Epithelial cell of proximal tubule (primary cell): ENCODE measurements at places on chromosomes 11 and 22. TPM values are rescaled to one million over a fixed set of nuclear protein-coding genes. Genes with fewer than 3 reads are reported as not detected.

- no peak for DNase-seq
These were observed 35.5 kb downstream of the SPATA19 start for GRCh38 chr11:133809569-133810491.

DNA sequence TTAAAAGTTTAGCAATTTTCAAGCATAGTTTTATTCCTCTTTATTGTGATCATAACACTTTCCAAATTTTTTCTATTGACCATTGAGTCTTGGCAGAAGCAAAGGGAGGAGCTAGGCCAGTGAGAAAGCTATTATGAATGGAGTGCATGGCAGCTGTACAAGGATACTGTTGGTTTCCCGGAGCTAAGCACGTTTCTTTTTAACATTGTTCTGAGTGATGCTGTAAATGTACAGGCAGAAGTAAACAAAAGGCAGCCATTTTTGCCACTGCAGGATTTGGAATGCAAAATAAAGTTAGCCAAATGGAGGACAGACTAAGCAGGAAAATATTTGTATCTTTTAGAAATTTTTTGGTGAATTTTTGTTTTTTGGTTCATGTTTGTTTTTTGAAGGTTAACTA lies 16.2 kb downstream of the CBL start:
- no peak for DNase-seq

- no peak for DNase-seq
These were observed 8.2 kb upstream of the NAP1L4 start for GRCh38 chr11:3000032-3000961.

- DNase-seq, result no peak
These were observed 17.3 kb downstream of the FLI1 start for GRCh38 chr11:128711136-128711535.

DTX4 gene
- 2.7 and 3.0 TPM in 2 replicates for total RNA-seq

ARVCF gene
- total RNA-seq, result 53.2 and 109 TPM in 2 replicates

OMP gene
- not detected in 2 replicates for total RNA-seq

TCN1 gene
- 0.80 and 1.3 TPM in 2 replicates for total RNA-seq

DNA sequence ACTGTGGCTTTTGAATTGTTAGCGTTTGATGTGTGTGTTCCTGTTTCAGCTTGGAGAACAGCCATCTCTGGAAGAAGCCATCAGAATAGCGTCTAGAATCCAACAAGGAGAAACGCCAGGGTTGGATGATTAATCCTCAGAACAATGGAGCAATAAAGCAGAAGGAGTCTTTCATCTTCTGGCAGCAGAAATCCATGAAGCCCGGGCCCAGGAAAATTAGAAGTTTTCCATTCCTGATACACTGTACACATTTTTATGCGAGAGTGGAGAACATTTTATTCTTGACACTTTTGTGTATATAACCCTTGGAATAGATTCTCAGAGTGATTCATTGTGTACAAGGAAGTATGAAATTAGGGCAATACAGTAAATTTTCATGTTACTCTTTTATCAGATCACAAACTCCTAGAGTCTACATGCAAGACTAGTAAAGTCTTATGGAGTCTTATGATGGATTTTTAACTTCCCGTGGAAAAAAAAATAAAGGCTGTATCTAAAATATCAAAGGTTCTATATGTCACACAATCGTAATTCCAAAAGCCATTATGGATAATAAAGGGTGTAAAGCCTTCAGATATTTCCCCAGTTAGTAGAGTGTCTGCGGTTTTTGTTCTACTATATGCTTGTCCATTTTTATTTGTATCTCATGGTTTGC lies 45.9 kb upstream of the WEE1 start:
- DNase-seq, result no peak

- DNase-seq, result no peak
These were observed 86.1 kb downstream of the YAP1 start for GRCh38 chr11:102196351-102196750.

- no peak for DNase-seq
These were observed 188.2 kb downstream of the METTL15 start for GRCh38 chr11:28296426-28296825.

OR8I2 gene
- not detected in 2 replicates for total RNA-seq

- DNase-seq, result no peak
These were observed 22.5 kb downstream of the TRAF6 start for GRCh38 chr11:36487619-36488018.

DNA sequence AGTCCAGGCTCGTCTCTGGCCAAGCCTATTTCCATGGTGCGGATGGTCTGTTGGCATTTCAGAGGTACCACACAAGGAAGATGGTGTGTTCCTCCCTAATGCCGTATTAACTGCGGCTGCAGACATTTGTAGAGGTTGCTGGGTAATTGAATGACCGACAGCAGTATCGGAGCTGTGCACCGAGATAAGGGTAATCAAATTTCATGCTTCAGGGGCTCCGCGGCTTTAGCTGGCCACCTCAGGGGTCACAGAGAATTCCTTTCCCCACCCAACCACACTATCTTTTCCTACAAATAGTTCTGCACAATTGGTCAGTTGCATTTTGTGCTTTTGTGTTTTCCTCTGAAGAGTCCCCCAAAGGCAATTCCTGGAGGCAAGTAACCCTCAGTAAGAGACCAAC lies 297.4 kb downstream of the OPCML start:
- no peak for DNase-seq

PANX2 gene
- total RNA-seq, result 0.07 and 0.12 TPM in 2 replicates
